ENCODE measurements at places on chromosomes 3 and 15. TPM values are rescaled to one million over a fixed set of nuclear protein-coding genes. Genes with fewer than 3 reads are reported as not detected.

- H3K27ac ChIP-seq = no peak overlapping the region
- H3K27me3 ChIP-seq = no peaks in the 10 kb centered on the region
- no peaks in the 10 kb centered on the region for H3K4me1 ChIP-seq
- H3K36me3 ChIP-seq = no peaks in the 10 kb centered on the region
Measured at GRCh38 chr3:13037458-13038117, 35.6 kb downstream of the IQSEC1 start.

GRCh38 chr3:7306901-7307300 lies 446.0 kb downstream of the GRM7 start:
- no peaks in the 10 kb centered on the region for H3K36me3 ChIP-seq
- no peak overlapping the region for H3K27ac ChIP-seq

DNA sequence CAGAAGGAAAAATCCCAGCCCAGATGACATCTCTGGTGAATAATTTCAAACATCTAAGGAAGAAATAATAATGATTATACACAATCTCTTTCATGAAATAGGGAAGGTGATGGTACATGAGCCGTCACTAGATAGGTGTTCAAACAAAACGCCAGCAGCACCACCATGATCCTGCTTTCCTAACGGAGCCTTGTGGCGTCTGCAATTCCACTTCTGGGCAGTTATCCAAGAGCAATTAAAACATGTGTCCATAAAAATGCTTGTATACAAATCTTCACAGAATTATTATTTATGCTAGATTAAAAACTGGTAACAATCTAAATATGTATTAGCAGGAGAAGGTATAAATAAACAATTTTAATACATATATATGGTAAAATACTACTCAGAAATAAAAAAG lies 33.7 kb downstream of the RTP4 start:
- H3K36me3 ChIP-seq = no peaks in the 10 kb centered on the region
- H3K4me3 ChIP-seq = no peak overlapping the region
- no peak for DNase-seq
- no peaks in the 10 kb centered on the region for H3K4me1 ChIP-seq
- no peak overlapping the region for H3K27ac ChIP-seq

DNA sequence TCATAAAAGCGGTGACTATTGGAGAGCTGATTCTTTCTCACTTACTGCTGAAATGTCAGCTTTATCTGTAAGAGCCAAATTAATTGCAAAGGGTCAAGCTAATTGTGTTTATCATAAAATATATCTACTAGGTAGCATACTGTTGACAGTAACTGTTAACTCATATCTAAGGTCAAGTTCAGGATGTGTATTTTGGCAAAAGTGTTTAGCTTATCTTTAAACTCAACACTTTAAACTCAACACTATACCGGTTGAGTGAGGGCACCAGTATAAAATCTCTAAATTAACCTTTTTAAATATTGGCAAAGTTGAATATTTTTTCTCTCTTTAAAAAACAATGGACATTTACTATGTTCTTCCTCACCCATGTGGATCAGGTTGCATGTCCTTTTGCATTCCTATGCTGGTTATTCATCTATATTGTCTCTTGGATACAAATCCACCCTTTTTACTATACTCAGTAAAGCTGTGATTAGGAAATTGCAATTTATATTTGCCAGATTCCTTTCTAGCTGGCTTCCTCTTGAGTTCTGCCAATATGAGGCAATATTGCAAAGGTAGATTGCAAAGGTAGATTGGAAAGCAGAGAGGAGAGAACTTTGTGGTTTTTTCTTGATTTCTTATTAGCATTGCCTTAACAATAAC lies 344.6 kb upstream of the DCBLD2 start:
- no peaks in the 10 kb centered on the region for H3K36me3 ChIP-seq
- H3K4me1 ChIP-seq = no peaks in the 10 kb centered on the region
- no peak for DNase-seq
- H3K4me3 ChIP-seq = no peak overlapping the region
- H3K27ac ChIP-seq = no peak overlapping the region

GRCh38 chr3:143269741-143270140 lies 150.2 kb downstream of the CHST2 start:
- no peaks in the 10 kb centered on the region for H3K36me3 ChIP-seq
- DNase-seq = no peak
- H3K4me1 ChIP-seq = no peaks in the 10 kb centered on the region

DNA sequence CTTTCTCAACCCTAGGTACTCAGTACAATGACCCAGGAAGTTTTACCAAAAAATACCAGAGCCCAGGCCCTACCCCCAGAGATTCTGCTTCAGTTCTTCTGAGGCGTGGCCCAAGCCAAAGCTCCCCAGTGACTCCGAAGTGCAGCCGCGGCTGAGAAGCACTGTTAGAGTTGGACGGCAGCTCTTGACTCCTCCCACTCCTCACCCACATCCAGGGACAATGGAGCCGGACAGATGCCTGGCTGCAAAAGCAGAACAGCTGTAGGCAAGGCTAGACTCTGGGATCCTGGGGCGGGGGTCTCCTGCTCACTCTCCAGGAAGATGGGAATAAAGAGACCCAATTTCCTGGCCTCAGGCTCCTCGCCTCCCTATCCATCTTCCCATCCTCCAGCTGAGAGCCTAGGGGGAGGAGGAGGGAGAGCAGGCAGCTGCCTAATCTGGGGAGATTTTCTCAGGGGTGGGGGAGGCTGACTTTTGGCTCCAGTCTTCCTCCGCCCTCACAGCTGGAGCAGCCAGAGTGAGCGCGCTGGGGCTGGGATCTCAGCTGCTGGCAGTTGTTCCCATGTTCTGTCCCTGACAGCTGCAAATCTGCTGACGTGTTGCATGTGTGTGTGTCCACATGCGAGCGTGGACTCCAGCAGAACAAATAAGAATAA lies 223.8 kb downstream of the OPA1 start:
- H3K4me1 ChIP-seq = peaks cover 20% of the 10 kb centered on the region
- H3K27ac ChIP-seq = peak overlapping the region; percentile 28
- H3K4me3 ChIP-seq = no peak overlapping the region
- no peaks in the 10 kb centered on the region for H3K36me3 ChIP-seq

DNA sequence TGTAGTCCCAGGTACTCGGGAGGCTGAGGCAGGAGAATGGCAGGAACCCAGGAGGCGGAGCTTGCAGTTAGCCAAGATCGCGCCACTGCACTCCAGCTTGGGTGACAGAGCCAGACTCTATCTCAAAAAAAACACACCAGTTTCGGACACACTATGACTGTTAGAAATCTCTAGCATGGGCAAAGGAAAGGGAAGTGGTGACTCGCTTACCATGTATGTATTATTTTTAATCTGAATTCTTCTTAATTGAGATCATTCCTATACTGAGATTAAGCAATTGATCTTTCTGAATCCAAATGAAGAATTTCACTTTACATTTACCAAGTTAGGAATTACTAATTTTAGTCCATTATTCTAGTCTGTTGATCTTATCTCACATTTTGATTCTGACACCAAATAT lies 459.2 kb upstream of the ALCAM start:
- DNase-seq = no peak
- no peak overlapping the region for H3K4me3 ChIP-seq
- no peaks in the 10 kb centered on the region for H3K36me3 ChIP-seq
- H3K27me3 ChIP-seq = no peaks in the 10 kb centered on the region
- no peaks in the 10 kb centered on the region for H3K4me1 ChIP-seq

DNA sequence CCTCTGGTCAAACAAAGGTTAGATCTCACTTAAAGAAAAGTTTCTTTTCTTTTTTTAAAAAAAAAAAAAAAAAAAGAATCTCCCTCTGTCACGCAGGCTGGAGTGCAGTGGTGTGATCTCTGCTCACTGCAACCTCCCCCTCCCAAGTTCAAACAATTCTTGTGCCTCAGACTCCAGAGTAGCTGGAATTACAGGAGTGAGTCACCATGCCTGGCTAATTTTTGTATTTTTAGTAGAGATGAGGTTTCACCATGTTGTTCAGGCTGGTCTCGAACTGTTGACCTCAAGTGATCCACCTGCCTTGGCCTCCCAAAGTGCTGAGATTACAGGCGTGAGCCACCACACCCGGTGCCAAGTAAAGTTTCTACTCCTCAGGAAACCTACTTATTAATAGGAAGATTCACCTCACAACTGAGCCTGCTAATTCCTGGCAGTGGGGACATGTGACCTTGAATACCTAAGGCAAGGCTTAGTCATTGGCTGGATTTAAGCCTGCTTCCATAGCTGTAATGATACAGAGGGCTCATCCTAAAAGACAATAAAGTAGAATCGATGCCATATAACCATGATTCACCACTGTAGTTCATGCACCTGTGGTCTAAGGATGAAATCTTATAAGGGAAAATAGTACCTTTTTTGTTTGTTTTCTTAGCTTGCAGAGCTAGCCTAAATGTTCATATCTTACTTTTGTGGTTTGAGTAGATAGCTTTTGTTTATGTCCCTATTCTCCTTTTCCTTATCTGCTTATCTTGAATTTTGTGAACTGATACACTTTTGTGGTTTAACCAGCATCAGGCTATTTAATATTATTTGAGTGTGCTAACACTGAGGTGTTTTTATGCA lies 24.8 kb upstream of the RBMS3 start:
- no peak for DNase-seq
- no peak overlapping the region for H3K4me3 ChIP-seq

DNA sequence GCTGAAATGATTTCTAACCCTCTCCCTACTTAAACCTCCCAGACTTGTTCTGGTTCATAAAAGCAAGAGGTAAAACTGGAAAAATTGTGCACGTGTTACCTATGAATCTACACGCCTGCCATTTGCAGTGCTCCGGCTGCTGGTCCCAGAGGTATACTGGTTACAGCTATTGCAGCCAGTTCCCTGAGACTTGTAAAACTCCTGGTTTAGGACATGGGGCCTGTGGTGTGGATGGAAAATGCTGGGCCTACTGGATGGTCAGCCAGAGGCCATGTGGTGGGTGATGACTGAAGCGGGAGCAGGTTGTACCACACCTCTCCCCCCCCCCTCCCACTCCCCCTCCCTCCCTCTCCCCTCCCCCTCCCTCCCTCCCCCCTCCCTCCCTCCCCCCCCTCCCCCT lies 45.0 kb downstream of the SENP2 start:
- H3K36me3 ChIP-seq = no peaks in the 10 kb centered on the region
- H3K27ac ChIP-seq = no peak overlapping the region

The FAM81A gene
- total RNA-seq = not detected

The CCDC66 gene
- 108 TPM for total RNA-seq

The MESP2 gene
- total RNA-seq = not detected

The DNAH12 gene
- not detected for total RNA-seq
